ENCODE measurements at places on chromosomes 4 and X.
A peak's percentile ranks its signal among the peaks of the same experiment; 100 is the strongest.

- no peak for DNase-seq
Observed at GRCh38 chrX:38156838-38157237, 63.8 kb downstream of the SRPX start.

GRCh38 chr4:183814461-183814860 is 90.6 kb upstream of the STOX2 start:
- no peak for DNase-seq

GRCh38 chr4:168886351-168886750 is 123.7 kb downstream of the CBR4 start:
- DNase-seq: no peak

GRCh38 chrX:118654331-118654730 is 73.1 kb upstream of the IL13RA1 start:
- no peak for DNase-seq

- no peak for DNase-seq
Observed at GRCh38 chr4:19941434-19941833, 310.3 kb upstream of the SLIT2 start.

GRCh38 chr4:186204103-186204559 is 12.8 kb downstream of the CYP4V2 start:
- no peak for DNase-seq

- DNase-seq: no peak
Observed at GRCh38 chr4:137249112-137249511, 283.2 kb downstream of the PCDH18 start.

GRCh38 chrX:71282514-71283402 is 677 bp upstream of the NONO start:
- DNase-seq: no peak

DNA sequence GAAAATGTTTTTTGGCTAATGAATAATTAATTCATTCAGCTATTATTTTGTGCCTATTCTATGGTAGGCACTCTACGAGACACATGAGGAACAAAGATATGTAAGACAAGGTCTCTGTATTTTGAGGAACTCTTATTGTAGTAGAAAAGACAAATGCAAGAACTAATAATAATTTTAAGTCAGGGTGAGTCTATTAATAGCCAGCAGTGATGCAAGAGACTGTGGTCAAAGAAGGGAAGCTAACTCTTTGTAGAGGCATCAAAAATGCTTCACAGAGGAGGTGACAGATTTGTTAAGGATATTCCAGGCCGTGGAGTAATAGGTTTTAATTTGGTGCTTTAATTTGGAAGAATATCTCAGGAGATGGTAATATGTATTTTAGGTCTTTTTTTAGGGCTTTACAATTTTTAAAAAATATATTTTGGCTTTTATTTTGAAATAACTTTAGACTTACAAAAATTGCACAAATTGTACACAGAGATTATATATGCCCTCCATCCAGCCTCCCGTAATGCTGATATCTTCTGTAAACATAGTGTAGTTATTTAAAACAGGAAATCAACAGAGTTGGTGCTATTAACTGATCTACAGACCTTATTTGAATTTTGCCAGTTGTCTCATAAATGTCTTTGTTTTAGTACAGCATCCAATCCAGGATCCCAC is 48.1 kb downstream of the DCLK2 start:
- DNase-seq: no peak

DNA sequence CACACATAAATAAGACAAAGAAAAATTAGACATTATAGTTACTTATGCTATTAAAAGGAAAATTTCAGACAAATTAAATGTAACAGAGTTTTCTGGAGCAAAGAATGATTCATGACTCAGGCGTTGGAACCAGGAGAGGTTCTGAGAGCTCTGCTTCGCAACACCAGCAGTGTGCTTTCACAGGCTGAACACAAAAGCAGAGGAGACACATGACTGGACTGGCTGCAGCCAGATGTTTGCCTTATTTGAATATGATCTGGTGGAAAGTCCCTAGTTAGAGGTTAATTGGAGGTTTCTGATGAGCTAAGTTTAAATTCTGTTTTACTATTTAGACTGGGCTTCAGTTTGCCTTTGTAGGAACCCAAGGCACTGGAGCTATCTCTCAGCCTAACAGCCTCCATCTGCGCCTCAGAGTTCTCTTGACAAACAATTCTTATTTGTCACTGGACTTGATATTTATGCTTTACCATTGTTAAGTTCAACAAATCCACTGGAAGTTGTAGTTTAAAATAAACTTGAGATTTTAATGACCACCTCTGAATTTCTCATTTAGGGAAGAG is 16.2 kb downstream of the BOD1L1 start:
- DNase-seq: no peak

- no peak for DNase-seq
Observed at GRCh38 chrX:97790850-97791249, 907.1 kb downstream of the RPA4 start.

DNA sequence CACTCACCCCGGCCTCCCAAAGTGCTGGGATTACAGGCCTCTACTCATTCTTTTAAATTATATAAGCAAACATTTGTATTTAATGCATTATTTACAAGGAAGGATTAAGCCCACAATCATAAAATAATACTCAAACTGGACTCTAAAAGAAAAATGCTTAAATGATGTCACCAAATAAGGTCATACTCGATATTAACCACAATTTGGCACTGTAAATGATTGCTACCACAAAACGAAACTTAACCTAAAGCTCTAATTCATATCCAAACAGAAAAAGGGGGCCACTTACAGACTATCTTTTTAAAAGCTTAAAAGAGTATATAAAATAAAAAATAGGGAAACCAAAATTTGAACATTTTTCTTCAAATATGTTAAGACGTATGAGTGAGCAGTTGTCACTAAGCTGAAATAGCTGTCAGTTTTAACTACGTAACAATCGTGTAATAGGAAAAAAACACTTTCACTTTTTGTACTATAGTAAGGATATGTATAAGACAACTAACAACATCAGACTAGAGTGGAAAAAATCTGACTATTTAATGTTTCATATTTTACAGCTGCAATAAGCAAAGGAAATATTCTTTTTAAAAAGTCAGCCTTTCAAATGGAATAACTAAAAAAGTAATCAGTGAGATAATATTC is 108.2 kb upstream of the GPR34 start:
- DNase-seq: no peak

DNA sequence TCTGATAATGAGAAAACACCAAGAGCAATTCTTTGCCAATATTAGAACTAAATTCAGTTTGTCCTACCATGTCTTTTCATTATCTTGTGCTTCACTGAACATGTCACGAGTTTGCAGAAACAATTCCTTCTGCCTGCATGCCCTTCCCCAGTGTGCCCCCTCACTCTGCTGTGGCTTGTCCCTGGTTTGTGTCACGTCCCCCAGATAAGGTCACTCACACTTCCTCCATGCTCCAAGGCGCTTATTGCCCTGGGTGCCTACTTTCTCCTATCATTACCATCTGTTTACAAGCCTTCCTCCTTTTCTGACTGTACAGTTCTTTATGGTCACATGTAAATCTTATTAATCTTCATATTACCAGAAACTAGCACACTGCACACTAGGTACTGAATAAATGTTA is 394.1 kb downstream of the KCNIP4 start:
- no peak for DNase-seq

GRCh38 chr4:119070301-119070700 is 65.3 kb upstream of the MYOZ2 start:
- no peak for DNase-seq

- DNase-seq: no peak
Observed at GRCh38 chr4:121272526-121272925, 108.3 kb downstream of the QRFPR start.

DNA sequence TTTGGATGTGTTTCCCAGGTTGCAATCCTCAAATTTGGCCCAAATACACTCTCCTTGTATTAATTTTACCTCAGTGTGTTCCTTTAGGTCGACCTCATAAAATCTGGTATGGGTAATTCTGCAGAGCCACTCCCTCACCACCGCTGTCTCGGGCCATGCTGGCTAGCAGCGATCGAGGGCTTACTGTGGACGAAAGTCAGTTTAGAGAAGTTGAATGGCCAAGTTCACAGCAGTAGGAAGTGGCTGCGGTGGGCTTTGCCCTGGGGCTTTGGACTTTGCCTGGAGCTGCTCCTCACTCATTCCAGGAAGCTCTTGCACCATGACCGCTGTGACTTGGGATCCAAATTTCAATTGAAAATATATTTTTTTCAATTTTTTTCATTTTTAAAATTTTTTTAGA is 19.6 kb downstream of the TMEM187 start:
- DNase-seq: no peak

- DNase-seq: no peak
Observed at GRCh38 chr4:82782626-82783345, 15.8 kb downstream of the SCD5 start.

DNA sequence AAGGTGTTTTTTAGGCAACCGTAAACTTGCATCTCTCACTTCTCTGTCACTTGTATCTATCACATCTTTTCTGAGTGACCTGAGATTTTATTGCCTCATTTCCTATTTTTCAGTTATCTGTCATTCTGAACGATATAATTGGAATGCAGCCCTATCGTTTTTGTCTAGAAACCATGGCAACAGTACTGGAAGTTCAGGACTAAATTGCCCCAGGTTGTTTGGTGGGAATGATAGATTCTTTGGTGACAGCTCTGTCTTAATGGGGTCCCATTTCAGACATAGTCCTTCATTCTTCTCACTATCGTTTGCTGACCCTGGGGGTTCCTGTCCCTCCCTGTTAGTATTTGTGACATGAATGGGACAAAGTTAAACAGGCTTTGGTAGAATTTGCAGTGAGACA is 267.7 kb upstream of the GALNT7 start:
- DNase-seq: no peak

DNA sequence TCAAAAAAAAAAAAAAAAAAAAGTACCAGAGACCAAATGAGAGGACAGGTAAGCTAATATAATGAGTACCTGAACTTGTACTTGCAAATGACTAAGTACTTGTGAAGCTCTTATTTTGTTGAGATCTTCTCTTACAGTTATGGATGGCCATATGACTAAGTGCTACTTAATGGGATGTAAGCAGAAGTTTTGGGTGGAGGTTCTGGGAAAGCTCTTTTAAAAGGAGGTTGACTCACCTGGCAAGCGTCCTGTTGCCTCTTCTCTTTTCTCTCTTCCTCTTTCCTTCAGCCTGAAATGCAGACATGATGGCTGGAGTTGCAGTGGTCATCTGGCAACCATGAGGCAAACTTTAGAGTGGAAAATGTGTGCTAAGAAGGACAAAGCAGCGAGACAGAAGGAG is 36.9 kb upstream of the MED14 start:
- no peak for DNase-seq

- DNase-seq: no peak
Observed at GRCh38 chr4:27894951-27895350, 1034.3 kb downstream of the STIM2 start.

- no peak for DNase-seq
Observed at GRCh38 chr4:169099771-169100180, 89.7 kb upstream of the CBR4 start.

DNA sequence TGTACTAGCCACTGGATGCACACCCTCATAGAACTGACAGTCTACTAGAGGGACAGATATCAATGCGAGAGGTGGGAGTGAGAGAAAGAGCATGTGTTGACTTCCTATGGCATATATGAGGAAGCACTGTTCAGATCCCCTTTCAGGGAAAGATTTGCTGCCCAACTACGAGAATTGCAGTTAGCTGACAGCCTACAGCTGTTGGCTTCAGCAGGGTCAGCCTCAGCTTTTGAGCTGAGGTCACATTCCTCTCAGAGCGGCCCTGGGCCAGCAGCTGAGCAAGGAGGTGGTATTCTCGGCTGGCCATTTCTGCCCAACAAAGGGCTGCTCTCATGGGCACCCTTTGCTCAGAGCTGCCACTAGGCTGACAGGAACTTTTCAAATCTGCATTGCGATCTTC is 580.2 kb downstream of the MID1IP1 start:
- DNase-seq: no peak

- peak; percentile 80 for DNase-seq
Observed at GRCh38 chrX:68822641-68823410, 6.0 kb upstream of the EFNB1 start.

- no peak for DNase-seq
Observed at GRCh38 chrX:119419146-119419545, 20.0 kb downstream of the SLC25A43 start.

- DNase-seq: no peak
Observed at GRCh38 chrX:35244088-35244741, 301.6 kb downstream of the FAM47B start.

DNA sequence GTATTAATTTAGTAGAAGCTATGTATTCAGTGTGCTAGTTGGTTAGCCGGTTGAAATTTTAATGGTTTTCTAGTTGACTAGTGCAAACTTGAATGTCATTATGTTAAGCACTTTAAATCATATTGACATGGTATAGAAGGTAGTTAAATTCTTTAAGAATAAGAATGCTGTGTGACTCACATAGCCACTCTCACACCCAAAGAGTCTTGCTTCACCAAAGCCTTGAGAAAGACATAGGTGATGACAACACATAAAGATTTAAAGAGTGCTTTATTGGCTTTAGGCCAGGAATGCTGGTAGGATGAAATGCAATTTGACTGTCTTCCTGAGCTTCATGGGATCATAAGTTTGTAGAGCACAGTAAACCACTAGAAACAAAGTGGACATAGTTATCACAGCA is 85.3 kb downstream of the DCAF8L2 start:
- DNase-seq: no peak

GRCh38 chr4:145782756-145783155 is 102.8 kb downstream of the C4orf51 start:
- DNase-seq: no peak

All from NCI-H2227 treated with DMSO at 0.1 percent for 48 hours (cell line).